ENCODE measurements at places on chromosomes 4 and X.
A peak's percentile ranks its signal among the peaks of the same experiment; 100 is the strongest.

- no peak for DNase-seq
Observed at GRCh38 chrX:57587607-57588006, 4.2 kb upstream of the ZXDB start.

DNA sequence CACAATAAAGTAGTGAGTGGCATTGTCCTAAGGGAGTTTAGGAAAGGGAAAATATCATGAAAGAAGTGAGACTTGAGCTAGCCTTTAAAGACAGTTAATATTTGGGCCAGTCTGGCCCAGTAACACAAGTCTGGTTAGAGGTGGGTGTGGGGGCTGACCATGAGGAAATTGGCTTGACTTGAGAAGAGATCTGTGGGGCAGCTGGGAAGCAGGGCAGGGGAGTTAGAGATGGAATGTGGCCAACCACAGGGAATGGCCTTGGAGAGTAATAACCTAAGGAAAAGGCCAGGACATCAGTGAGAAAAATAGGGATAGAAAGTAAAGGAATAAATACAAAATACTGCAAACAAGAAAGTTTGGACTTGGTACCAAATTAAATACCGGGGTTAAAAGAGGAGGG is 71.3 kb downstream of the CLCN5 start:
- no peak for DNase-seq

- no peak for DNase-seq
Observed at GRCh38 chr4:66416425-66416824, 746.1 kb upstream of the EPHA5 start.

DNA sequence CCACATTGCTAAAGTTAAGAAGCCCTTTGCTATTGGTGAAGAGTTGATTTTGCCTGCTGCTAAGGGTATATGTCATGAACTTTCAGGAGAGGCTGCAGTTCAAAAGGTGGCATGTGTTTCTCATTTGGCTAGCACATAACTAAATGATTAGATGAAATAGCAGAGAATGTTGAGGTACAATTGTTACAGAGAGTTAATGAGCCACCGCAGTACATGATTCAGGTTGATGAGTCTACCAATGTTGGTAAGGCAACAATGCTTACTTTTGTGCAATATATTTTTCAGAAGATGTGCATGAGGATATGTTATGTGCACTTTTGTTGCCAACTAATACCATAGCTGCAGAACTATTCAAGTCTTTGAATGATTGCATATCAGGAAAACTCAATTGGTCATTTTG is 21.1 kb upstream of the CXCL2 start:
- DNase-seq = no peak

GRCh38 chrX:137187540-137187939 is 153.7 kb upstream of the GPR101 start:
- no peak for DNase-seq

DNA sequence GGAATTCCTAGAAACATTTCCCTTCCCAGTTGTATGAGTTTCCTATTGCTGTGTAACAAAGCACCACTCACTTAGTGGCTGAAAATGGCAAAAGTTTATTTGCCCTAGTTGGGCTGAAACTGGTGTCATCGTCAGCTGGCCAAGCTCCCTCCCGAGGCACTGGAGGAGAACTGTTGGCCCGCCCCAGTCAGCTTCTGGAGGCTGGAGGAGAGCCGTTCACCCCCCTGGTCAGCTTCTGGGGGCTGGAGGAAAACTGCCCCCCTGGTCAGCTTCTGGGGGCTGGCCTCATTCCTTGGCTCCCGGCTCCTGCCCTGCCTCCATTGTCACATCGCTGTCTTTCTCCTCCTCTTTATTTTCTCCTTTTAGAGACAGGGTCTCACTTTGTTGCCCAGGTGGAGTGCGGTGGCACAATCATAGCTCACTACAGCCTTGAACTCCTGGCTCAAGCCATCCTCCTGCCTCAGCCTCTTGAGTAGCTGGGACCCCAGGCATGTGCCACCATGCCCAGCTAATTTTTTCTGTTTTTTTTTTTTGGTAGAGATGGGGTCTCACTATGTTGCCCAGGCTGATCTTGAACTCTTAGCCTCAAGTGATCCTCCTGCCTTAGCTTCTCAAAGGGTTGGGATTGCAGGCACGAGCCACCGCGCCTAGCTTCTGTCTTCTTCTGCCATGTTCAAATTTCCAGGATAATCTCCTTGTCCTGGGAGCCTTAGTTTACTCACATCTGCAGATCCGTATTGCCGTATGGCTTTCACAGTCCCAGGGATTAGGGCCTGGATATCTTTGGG is 3.2 kb downstream of the RGS12 start:
- no peak for DNase-seq

DNA sequence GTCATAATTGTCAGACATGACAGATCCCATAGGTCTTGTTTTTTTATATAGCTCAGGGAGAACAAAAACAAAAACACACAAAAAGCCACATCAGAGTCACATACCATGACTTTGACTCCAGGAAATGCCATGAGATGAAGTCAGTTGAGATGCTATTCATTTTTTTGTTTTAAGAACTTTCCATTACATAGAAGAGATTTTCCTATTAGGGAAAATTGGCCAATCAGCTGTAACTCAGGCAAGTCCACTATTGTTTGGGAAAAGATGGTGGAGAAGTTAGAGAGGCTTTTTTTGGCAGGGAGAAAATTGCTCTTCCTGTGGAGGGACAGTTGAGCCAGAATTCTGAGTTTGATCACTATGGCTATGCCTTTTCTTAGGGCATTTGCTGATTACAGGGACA is 72.6 kb downstream of the SMARCA5 start:
- peak; percentile 27 for DNase-seq

- DNase-seq = no peak
Observed at GRCh38 chr4:7431696-7432530, 2.8 kb downstream of the PSAPL1 start.

DNA sequence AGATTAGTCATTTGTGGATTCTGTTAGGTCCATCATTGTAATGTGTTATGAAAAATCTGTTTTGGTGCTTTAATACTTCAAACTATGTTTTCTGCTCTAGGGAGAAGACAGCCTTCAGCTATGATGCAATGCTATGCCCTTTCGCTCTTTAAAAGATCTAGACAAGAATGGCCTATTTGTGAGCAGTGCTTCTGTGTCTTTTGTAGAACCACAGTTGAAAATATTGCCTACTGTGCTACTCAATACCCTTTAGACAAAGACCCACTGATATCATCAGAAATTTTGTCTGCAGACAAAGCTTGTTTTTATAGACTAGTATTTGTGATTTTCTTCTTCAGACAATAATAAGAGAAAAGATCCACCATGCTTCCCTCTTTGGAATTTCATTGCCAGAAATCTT is 44.6 kb upstream of the SLITRK2 start:
- no peak for DNase-seq

GRCh38 chrX:41148553-41148952 is 63.3 kb downstream of the USP9X start:
- peak; percentile 61 for DNase-seq

DNA sequence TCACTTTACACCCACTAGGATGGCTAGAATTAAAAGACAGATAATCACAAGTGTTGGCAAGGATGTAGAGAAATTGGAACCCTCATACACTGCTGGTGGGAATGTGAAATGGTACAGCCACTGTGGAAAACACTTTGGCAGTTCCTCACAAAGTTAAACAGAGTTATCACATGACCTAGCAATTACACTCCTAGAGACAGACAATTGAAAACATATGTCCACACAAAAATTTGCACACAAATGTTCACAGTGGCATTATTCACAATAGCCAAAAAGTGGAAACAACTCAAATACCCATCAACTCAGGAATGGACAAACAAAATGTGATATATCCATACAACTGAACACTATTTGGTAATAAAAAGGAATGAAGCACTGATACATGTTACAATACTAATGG is 5.7 kb downstream of the ZNF280C start:
- DNase-seq = peak; percentile 45

- no peak for DNase-seq
Observed at GRCh38 chr4:94653095-94653649, 104.6 kb upstream of the BMPR1B start.

DNA sequence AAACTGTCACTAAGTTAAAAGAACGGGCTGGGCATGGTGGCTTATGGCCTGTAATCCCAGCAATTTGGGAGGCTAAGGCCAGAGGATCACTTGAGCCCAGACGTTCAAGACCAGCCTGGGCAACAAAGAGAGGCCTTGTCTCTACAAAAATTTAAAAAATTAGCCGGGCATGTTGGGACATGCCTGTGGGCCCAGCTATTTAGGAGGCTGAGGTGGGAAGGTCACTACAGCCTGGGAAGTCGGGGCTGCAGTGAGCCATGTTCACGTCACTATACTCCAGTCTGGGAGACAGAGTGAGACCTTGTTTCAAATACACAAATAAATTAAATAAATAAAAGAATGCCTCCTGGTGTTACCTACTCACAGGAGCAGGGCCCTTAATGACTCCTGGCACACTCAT is 69.5 kb downstream of the APBB2 start:
- DNase-seq = no peak

DNA sequence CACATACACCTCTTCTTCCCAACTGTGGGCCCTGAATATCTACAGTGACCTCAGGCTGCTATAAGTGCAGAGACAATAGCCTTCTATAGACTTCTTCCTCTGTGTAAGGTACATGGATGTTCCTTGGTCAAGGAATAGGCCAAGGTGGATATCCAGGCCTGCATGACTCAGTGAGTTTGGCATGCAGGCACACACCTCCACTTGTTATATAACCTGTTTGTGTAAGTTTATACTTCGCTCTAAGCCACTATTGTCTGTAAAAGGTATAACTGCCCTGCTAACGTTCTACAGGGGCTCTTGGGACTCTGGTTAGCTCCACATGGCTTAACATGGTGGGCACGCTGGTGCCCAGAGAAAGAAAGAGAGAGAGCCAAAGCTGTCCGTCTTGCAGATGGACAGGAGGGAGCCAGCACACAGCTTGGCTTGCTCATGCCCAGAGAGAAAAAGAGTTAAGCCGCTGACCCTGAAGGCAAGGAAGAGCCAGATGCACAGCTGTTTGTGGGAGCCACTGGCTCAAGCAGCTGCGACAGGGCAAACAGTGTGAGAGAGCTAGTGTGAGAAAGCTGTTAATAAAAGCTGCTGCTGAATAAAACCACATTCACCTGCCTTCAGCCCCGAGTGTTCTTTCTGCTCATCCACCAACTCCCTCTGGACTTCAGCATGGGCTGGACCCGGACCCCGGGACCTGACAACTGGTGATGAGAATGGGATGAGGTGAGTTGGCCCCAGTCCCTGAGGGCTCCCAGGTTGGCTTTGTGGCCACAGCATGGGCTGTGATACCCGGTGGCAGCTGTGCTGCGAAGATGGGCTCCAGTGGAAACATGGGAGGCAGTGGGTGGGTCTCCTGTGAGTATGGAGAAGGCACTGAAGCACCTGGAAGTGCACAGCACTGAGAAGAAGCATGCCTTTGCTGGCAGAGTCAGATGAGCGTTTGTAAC is 44.5 kb upstream of the ZBTB33 start:
- no peak for DNase-seq

GRCh38 chr4:166315721-166316467 is 442.9 kb downstream of the TLL1 start:
- no peak for DNase-seq

DNA sequence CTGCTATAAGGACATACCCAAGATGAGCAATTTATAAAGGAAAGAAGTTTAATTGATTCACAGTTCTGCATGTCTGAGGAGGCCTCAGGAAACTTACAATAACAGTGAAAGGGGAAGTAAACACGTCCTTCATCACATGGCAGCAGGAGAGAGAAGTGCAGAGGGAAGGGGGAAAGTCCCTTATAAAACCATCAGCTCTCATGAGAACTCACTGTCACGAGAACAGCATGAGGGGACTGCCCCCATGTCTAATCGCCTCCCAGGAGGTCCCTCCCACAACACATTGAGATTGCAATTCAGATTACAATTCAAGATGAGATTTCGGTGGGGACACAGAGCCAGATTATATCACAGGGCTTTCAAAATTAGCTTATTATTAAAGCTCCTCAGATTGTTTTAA is 209.5 kb upstream of the PPP3CA start:
- DNase-seq = no peak

DNA sequence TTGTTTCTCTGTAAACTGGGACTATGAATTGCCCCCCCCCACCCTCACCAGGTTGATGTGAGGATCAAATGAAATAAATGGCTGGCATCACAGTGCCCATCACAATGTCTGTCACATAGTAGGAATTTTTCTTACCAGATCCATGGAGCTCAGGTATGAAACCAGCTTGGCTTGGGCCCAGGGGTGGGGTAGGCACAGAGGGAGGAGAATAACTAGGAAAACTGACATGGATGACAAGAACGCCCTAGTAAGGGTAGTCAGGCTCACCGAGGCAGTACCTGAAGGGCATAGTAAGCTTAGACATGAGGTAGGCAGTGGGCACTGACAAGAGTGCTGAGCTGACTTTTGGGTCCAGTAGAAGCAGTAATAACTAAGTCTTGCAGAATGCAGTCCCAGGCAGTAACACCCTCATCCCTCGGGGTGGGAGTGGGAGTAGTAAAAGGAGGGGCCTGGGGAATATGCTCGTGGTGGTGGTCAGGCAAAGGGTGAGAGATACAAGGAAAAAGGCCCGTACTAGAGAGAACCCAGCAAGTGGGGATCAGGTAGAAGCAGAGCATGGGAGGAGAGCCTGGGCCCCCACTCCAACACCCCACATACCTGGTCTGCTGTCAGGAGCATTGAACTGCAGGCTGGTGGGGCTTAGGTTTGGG is 155.9 kb upstream of the PJA1 start:
- DNase-seq = no peak

DNA sequence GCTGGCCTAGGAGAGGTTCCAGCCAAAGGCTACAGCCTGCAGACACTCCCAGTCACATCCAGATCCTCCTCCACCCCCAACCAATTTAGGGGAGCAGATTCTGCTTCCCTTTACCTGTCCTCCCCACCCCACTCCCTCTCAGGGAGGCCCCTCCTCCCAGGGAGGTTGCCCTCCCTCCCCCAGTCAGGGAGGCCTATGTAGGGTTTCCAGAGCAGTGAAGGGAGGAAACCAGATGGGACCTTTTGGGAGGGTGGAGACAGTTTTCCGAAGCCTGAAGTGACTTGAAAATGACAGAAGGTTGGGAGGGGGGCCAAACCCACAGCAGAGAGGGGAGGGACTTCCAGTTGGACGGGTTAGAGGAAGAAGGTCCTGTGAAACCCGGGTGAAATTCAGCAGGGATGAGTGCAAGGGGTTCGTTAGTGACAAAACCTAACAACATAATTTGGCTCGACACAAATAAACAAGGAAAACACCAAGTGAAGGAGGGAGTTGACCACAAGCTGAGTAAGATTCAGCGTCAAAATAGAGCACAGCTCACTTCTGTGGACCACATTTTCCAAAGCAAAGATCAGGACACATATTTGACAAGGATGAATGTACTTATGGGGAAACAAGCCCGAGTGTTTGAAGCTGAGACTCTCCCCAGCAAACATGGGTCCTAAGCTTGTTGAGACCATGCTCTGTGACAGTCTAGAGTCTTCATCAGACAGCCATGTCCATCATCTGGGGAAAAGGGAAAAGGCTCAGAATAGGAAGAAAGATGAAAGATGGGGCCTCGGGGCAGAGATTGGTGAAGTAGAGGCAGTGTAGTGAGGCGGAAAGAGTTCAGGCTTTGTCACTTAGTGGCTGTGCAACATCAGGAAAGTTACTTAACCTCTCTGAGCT is 46.4 kb downstream of the PRPS1 start:
- DNase-seq = no peak
